ENCODE measurements at places on chromosomes 7 and 10.

DNA sequence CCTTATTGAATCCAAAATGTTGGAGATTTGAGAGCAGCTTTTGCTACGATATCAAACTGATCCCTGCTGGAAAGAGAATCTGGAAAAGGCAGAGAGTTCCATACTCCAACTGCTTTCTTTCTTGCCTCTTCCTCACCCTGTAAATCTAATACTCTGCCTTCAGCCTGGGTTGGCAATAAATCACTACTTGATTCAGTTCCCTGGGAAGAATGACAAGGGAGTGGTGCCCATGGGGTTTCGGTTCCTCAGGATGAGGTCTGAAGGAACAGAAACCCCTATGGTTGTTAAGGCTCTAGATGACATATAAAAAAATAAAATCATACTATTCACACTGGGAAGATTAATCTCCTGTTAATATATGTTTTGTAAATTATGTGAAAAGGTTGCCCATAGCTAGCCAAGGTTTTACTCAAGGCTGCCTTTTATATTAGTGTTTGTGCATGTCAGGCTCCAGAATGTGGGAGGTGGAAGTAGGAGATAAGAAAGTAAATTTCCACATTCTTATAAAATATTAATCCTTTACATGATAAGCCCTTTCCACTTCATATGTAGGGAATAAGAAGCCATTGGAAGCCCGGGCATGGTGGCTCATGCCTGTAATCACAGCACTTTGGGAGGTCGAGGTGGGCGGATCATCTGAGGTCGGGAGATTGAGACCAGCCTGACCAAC is 106.2 kb upstream of the CACNA2D1 start:
- DNase-seq: no peak

DNA sequence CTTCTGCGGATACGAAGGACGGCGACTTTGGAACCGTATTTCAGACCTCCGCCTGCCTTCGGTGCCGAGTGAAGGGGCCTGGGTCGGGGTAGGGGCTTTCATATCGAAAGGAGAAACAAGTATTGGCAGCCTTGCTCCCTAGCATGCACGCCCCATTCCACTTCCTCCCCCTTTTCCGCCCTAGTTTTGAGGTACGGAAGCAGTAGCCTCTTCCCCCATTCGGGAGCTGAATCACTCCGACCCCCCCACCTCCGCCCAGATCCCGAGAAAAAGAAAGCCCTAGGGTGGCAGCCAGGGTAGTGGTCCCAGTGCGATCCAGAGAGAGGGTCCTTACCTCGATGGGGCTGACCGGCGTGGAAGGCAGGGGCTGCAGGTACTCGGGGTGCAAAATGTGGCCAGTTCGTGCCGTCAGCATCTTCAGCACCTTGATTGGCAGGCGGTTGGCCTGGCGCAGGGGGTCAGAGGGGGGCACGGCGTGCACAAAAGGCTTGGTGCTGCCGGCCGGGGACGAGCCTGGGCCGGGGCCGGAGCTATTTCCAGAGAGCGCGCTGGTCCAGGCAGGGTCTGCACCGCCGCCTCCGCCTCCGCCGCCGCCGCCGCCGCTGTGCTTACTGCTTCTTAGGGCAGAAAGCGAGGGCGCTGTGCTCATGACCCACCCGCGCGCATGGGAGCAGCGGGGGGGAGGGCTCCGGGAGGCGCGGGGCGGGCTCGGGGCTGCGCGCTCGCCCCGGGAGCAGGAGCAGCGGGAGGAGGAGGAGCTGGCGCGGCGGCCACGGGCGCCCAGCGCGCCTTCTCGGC is 594 bp downstream of the ZNF503 start:
- no peak for DNase-seq

- no peak for DNase-seq
These were observed 32.8 kb upstream of the MYO3A start for GRCh38 chr10:25901199-25901598.

DNA sequence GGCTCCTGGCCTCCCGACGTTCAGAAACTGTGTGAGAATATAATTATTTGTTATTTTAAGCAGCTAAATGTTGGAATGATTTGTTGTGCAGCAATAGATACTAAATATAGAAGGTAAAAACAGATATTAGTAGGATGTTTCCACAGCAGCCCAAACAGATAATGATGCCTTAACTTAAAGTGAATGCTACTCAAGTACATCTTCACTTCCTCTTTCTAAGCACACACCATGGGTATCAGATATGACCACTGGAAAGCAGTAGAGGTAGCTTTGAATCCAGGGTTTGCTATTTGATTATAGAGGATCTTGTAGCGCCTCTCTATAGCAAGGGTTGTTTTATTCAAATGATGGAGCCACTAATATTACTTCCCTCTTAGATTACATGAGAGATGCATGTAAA is 38.2 kb upstream of the BET1 start:
- no peak for DNase-seq

- no peak for DNase-seq
These were observed 2.9 kb downstream of the KLF6 start for GRCh38 chr10:3782146-3782450.

- DNase-seq: no peak
These were observed 37.7 kb downstream of the CAMK2B start for GRCh38 chr7:44287488-44288380.

- DNase-seq: no peak
These were observed 32.7 kb upstream of the PFKP start for GRCh38 chr10:3034616-3035015.
